ENCODE measurements at places on chromosomes 6 and 20.

DNA sequence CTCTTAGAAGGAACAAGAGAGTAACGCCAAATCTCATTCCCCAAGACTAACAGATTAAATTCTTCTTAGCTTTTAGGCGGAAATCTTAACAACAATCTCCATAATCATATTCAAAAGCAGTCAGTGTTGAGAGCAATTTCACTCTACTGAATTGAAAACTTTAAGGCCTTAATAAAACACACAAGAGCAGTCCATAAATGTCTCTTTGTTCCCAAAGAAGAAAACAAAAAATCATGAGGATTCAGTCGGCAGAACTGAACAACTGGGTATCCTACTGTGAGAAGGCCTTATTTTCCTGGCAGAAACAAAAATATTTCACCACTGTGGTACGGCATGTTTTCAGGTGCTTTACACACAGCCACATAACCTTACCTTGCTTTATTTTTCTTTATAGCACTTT, 14.4 kb downstream of the ABHD12 start:
- no peak for DNase-seq

DNA sequence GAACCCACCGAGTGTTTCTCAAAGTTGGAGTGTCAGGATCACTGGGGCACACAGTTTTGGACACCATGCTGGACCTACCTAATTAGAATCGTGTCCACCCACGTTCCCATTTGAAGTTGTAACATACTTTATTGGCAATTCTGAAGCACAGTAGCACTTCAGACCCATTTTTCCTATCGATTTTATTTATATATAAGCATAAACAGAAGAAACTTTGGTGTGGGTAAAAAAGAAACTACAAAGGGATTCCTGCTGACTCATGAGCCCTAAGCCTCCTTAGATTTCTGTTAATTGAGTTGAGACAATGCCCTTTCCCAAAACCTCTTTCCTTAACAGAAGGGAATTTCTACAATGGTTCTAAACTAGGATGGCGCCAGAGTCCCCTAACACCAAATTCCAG, 398.0 kb downstream of the CDKAL1 start:
- DNase-seq: no peak

DNA sequence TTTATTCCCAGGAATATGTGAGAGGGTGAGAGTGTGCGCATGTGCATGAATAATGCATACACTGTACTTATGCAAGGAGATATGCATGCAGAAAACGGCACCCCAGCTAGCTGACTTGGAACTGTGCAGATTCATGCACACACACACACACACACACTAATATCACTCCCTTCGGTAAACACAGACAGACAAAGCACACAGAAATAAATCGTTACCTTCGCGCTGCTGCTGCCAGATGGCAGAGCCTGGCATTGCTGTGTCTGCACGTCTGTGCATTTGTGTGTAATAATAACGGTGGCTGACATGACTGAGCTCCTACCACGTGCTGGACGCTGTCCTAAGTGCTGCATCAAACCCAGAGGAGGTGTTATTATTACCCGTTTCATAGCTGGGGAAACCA, 36.8 kb downstream of the PREX1 start:
- no peak for DNase-seq

GRCh38 chr6:118344014-118344670, 204.0 kb upstream of the PLN start:
- no peak for DNase-seq

Measured in BE2C (cell line).